NCI-H2227 treated with DMSO at 0.1 percent for 48 hours (cell line): ENCODE measurements at places on chromosomes 16 and 17.

DNA sequence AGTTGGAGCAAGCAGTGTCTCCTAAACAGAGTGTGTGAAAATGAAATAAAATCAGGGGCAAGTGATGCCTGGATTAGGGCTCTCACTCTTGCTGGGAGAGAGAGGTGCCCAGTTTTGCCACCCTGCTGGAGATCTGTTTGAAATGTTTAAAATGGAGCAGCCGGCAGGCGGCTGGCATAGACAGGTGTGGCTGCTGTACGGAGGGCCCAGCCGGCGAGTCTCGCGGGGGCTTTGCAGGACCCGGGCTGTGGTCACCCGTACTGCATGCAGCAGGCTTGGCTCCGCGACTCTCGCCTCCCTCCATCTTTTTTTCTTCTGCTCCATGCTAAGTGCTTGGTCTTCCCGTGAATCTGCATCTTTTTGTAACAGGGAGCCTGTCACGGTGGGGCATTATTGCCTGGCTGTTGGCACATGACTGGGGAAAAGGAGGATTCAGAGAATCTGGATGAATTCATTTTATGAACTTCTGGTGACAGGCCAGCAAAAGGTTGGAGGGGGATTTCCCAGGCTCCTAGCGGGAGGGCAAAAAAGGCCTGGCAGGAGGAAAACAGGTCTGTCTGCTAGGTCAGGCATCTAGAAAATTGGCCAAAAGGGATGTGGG, 1.8 kb downstream of the ZNRF1 start:
- no peak for DNase-seq

DNA sequence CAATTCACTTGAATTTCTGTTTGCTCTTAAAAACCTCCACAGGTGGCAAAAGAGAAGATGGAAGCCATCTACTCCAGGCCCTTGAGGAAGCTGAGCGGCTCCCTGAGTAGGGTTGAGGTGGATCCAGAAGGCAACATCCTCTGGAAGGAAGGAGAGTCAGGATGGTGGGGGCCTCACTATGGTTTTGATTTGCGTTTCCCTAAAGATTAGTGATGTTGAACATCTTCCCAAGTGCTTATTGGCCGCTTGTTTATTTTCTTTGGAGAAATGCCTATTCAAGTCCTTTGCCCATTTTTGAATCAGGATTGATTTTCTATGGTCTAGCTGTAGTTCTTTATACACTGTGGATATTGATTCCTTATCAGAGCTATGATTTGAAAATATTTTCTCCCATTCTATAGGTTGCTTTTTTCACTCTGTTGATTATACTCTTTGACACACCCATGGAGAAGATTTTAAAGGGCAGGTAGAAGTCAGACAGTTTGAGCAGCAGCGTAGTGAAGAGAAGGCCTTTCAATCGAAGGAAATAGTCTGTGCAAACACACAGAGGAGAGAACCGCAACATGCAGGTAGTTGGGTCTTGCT, 58.6 kb downstream of the WSB1 start:
- no peak for DNase-seq

DNA sequence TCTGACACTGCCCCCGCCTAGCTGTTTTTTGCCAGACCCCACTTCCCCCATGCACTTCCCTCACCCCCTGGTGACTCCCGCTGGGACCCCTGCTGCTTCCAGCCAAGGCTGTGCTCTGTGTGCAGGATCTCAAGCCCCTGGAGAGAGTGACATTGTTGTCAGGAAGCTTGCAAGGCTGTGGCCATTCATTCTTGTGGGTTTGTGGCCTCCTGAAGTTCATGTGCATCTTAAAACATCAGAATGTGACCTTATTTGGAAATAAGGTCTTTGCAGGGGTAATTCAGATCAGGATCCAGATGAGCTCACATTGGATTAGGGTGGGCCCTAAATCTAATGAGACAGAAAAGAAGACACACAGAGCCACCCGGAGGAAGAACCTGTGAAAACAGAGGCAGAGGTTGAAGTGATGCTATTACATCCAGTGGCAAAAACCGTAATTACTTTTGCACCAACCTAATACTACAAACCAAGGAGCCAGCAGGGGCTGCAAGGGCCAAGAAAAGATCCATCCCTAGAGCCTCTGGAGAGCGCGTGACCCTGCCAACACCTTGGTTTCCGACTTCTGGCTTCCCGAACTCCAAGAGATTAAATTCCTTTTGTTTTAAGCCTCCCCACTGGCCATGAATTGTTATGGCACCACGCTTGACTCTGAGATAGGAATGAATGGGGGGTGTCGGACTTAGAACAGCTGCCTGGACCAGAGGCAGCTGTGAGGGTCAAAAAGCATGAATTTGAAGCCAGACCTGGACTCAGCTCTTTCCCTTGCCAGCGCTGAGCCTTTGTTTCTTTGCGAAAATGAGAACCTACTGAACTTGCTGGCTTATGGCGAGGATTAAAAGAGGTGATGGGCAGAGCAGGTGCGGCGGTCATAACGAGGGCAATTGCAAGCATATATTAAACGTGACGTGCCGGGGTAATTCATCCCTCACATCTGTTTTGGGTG, 75.5 kb downstream of the BMERB1 start:
- DNase-seq, result no peak

GRCh38 chr17:12789481-12790248, at the start of gene ARHGAP44:
TSS of gene ARHGAP44 (plus strand) at chr17:12789498. CDS start at chr17:12789839, 341 bp downstream.
- peak; percentile 5 for DNase-seq

DNA sequence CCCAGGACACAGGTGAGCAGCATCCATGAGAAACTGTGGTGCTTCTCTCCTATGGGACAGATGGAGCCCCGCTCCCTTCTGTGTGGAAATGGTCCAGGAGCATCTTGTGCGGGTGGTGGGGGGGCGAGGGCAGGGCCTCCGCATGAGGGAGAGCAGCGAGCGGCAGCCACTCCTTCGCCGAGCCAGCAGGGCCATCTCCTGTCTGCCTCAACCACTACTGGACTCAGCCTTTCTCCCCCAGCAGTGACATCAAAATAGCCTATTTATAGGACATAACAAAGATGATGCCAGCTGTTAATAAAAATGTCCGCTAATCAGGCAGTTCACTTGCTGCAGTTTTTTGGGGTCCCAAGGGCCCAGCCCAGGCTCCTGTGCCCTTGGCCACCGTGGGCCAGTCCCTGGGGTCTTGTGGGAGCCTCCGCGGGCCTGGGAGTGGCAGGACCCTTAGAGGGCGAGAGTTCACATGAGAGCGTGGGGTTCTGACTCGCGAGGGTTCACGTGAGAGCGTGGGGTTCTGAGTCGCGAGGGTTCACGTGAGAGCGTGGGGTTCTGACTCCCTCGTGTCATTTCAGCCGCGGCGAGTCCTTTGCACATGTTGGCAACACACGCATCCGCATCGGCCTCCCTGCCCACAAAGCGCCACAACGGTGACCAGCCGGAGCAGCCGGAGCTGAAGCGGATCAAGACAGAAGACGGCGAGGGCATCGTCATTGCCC, 47.4 kb downstream of the WDR45B start:
- no peak for DNase-seq

DNA sequence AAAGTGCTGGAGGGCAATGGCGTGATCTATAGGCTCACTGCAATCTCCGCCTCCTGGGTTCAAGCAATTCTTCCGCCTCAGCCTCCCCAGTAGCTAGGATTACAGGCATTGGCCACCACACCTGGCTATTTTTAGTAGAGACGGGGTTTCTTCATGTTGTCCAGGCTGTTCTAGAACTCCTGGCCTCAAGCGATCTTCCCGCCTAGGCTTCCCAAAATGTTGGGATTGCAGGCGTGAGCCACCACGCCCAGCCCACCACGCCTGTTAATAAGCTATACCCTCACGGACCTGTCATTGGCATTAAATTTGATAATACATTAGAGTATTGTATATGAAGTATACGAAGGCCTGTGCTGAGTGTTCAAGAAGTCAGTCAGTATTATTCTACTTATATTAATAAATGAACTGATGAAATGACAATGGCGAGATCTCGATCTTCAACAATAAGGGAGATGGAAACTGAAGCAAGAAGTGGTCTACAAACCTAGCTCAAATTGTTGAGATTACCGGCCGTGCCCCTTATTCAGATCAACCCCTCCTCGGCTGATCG, 818 bp upstream of the BCAS3 start:
- DNase-seq, result no peak

GRCh38 chr17:60381958-60382357, 10.0 kb downstream of the USP32 start:
- no peak for DNase-seq

GRCh38 chr16:83898463-83899271, at the start of gene MLYCD:
TSS of gene MLYCD (plus strand) at chr16:83899115. CDS start at chr16:83899145, 30 bp downstream.
- peak; percentile 18 for DNase-seq

GRCh38 chr17:16962804-16963203, 9.1 kb downstream of the TNFRSF13B start:
- DNase-seq, result no peak

DNA sequence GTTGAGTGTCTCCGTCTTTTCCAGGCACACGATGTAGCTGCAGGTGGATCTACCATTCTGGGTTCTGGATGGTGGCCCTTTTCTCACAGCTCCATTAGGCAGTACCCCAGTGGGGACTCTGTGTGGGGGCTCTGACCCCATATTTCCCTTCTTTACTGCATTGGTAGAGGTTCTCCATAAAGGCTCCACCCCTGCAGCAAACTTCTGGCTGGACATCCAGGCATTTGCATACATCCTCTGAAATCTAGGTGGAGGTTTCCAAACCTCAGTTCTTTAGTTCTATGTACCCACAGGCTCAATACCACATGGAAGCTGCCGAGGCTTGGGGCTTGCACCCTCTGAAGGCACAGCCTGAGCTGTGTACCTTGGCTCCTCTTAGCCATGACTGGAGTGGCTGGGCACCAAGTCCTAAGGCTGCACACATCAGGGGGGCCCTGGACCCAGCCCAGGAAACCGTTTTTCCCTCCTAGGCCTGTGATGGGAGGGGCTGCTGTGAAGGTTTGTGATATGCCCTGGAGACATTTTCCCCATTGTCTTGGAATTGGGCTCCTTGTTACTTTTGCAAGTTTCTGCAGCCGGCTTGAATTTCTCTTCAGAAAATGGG, 14.0 kb downstream of the ABCC1 start:
- DNase-seq, result no peak

DNA sequence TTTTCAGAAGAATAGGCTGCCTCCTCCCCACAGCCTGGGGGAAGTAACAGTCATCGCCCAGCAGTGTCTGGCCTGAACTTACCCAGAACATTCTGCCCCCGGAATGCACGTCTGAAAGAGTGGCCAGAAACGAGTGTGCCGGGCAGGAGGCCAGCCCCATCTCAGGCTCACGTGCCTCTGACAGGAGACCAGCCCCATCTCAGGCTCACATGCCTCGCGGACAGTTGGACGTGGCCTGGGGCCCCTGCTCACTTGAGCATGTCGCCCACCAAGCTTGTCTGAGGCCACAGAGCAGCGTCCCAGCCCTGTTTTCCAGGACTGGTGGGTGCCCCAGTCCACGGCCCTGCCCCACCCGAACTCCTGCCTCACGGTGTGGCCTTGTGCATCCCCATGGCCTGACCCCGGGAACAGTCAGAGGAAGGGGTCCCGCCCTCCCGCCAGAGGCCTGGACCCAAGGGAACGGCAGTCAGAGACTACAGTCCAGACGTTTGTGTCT, 16.3 kb upstream of the CDH15 start:
- DNase-seq, result no peak

GRCh38 chr17:45149037-45149668, 878 bp downstream of the HEXIM1 start:
- peak; percentile 77 for DNase-seq

- no peak for DNase-seq
These were observed 32.0 kb upstream of the CIBAR2 start for GRCh38 chr16:85144026-85144915.

- no peak for DNase-seq
These were observed 462.0 kb downstream of the CDH11 start for GRCh38 chr16:64659866-64660265.

GRCh38 chr17:63838631-63839171, 3.8 kb downstream of the SMARCD2 start:
- DNase-seq, result no peak
